Fibroblast of the aortic adventitia (primary cell): ENCODE measurements at places on chromosomes 16 and 17. TPM values are rescaled to one million over a fixed set of nuclear protein-coding genes. Genes with fewer than 3 reads are reported as not detected.

The CIITA gene
- 0.74 and 1.3 TPM in 2 replicates for total RNA-seq

The CNOT1 gene
- total RNA-seq, result 78.1 and 136 TPM in 2 replicates

The PLA2G10 gene
- total RNA-seq, result not detected in 2 replicates

GRCh38 chr16:56466344-56466743 lies 15.0 kb downstream of the OGFOD1 start:
- no peak for DNase-seq

GRCh38 chr16:3776316-3776715 lies 59.0 kb upstream of the TRAP1 start:
- no peak for DNase-seq
